Activated CD4-positive, alpha-beta T cell treated with anti-CD3 and anti-CD28 coated beads, Interleukin-2, amount 10 ng/mL, durations not matched to agents 24 days and 14 days (primary cell): ENCODE measurements at places on chromosomes 16 and 17. TPM values are rescaled to one million over a fixed set of nuclear protein-coding genes. Genes with fewer than 3 reads are reported as not detected.
A peak's percentile ranks its signal among the peaks of the same experiment; 100 is the strongest.

DNA sequence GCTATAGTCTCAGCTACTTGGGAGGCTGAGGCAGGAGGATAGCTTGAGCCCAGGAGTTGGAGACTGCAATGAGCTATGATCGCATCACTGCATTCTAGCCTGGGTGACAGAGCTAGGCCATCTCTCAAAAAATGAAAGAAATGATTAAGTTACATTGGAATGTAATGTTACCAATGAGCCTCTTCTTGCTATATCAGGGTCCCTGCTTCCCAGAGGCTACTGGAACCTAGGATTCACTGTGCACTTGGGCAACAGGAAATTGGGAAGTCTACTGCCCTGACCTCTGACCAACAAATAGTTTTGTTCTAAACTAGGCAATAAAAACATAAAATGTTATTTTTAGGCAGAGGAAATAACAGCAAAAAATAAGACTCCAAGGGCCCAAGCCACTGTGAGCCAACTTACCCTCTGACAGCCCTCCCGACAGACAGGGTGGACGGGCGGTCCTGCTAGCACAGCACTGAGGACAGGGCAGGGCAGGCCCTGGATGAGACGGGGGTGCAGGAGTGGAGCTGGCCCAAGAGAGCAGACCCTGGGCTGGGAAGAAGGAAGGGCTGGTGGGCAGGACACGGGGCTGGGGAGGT is 27.5 kb downstream of the NSMCE1 start:
- peak overlapping the region; percentile 74 for H3K27ac ChIP-seq
- peaks cover 81% of the 10 kb centered on the region for H3K4me1 ChIP-seq
- no peaks in the 10 kb centered on the region for H3K27me3 ChIP-seq
- no peak overlapping the region for H3K4me3 ChIP-seq
- peaks cover 27% of the 10 kb centered on the region for H3K36me3 ChIP-seq

ERAL1 gene
- total RNA-seq: 56.8 and 61.2 TPM in 2 replicates

ACE gene
- total RNA-seq: 0.26 TPM in 1 of 2 replicates, not detected in the other

CDK5R1 gene
- 7.2 and 8.2 TPM in 2 replicates for total RNA-seq

TNFRSF17 gene
- total RNA-seq: not detected in 2 replicates

GRCh38 chr17:29124135-29124924 is 55.9 kb downstream of the MYO18A start:
- peaks cover 1% of the 10 kb centered on the region for H3K4me1 ChIP-seq
- peaks cover 19% of the 10 kb centered on the region for H3K36me3 ChIP-seq
- no peak overlapping the region for H3K4me3 ChIP-seq
- no peak overlapping the region for H3K27ac ChIP-seq
- H3K27me3 ChIP-seq: no peaks in the 10 kb centered on the region
